ENCODE measurements at places on chromosomes 7 and 10.
A peak's percentile ranks its signal among the peaks of the same experiment; 100 is the strongest.

- no peak for DNase-seq
These were observed 66.6 kb downstream of the CAV1 start for GRCh38 chr7:116591202-116592040.

DNA sequence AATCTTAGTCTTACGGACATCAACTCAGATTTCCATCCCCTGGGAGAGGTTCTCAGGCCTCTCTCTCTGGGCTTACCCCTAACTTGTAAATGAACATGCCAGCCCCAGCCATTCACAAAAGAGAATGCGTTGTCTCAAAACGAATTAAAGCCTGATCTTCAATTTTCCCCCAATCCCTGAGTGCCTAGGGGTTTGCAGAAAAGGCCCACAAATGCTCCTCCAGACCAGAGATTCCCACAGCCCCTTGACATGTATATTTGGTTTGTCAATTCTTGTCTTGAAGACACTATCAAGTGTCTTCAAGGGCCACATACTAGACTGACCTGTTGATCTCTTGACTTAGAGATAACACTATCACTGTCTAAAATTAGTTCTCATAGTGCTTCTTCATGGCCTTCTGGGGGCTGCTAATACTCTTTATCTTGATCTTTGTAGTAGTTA, 11.9 kb upstream of the HOXA13 start:
- DNase-seq, result no peak

GRCh38 chr10:31582365-31583052, 263.5 kb downstream of the ZEB1 start:
- DNase-seq, result no peak

GRCh38 chr7:158689488-158689887, 15.1 kb downstream of the NCAPG2 start:
- DNase-seq, result no peak

DNA sequence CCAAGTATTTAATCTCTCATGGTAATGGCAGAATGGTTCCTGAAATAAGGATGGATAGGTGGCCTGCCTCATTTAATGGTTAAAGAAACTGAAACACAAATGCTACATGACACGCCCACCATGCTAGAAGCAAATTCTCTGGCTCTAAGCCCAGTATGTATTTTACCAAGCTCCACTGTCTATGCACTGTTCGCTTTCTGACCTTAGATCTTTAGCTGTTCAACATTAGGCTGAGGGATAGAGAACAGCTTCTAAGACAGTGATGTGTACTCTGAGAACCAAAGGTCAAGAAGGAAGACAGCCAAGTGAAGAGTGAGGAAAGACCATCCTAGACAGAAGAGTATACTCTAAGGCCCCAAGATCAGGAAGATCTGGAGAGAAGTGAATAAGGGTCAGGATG, 26.6 kb downstream of the FAM3C start:
- no peak for DNase-seq

DNA sequence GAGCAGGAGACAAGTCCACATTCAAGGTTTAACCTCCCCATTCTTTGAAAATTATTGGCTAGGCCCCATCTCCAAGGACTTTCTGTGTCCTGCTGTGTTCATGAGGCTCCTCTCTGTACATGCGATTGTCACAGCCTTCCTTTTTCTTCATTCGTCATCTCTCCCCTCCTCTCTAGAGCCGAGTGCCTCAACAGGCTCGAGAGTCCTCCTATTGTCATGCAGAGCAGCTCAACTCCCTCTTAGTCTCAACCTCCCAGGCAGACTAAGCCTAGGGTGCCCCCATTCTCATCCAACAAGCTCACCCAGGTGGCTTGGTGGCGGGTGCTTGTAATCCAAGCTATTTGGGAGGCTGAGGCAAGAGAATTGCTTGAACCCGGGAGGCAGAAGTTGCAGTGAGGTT, 35.1 kb upstream of the SAMD8 start:
- no peak for DNase-seq

DNA sequence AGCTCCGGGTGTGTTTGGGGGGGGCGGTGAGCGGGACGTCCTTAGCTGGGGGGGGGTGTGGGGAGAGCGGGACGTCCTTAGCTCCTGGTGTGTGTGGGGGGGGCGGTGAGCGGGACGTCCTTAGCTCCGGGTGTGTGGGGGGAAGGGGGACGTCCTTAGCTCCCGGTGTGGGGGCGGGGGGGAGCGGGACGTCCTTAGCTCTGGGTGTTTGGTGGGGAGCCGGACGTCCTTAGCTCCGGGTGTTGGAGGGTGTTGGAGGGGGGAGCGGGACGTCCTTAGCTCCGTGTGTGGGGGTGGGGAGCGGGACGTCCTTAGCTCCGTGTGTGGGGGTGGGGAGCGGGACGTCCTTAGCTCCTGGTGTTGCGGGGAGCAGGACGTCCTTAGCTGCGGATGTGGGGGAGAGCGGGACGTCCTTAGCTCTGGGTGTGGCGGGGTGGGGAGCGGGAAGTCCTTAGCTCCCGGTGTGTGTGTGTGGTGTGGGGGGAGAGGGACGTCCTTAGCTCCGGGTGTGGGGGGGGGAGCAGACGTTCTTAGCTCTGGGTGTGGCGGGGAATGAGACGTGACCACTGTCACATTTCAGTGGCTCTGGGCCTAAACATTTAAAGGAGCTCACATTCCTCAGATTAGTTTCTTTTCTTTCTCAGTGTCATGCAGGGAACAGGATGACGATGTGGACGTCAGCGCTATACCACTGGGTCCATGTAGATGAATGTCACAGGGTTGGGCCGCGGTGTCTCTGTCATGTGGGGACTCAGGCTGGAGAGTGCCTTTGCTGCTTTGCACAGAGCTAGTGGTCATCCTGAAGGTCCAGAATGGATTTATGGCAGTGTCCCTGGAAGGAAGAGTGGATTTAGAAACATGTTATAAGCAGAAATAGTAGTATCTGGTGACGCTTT, 7.5 kb downstream of the DYNC2I1 start:
- DNase-seq, result no peak

DNA sequence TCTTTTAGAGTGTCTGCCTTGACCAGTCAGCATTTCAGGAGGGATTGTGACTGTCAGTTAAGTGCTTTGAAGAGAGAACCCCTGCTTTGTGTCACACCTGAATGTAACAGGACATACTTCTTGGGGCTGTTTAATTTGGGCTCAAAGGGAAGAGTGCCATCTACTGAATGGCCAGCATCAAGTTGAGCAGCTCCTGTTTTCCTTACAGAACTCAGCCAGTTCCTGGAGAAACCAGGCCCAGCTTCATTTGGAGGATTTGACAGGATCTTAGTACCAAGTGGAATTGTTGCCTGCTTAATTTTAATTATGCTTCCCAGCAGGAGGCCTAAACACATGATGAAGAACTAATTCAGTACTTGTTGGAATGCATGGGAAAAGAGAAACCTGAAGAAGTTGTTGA, 8.3 kb downstream of the ADD3 start:
- no peak for DNase-seq

- no peak for DNase-seq
These were observed 57.1 kb upstream of the KMT2E start for GRCh38 chr7:104956753-104957450.

DNA sequence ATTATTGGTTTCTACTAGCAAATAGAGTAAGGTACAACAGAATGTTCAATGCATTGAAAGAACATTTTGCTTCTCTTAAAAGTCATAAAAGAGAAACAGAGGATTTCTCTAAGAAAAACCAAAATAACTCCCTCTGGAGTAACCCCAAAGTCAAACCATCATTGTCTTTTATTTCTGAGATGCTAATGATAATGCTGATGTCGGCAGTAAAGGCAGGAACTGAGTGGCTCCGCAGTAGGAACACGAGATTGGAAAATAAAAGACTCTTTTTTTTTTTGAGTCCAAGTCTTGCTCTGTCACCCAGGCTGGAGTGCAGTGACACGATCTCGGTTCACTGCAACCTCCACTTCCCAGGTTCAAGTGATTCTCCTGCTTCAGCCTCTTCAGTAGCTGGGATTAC, 2.7 kb upstream of the USP54 start:
- DNase-seq, result no peak

DNA sequence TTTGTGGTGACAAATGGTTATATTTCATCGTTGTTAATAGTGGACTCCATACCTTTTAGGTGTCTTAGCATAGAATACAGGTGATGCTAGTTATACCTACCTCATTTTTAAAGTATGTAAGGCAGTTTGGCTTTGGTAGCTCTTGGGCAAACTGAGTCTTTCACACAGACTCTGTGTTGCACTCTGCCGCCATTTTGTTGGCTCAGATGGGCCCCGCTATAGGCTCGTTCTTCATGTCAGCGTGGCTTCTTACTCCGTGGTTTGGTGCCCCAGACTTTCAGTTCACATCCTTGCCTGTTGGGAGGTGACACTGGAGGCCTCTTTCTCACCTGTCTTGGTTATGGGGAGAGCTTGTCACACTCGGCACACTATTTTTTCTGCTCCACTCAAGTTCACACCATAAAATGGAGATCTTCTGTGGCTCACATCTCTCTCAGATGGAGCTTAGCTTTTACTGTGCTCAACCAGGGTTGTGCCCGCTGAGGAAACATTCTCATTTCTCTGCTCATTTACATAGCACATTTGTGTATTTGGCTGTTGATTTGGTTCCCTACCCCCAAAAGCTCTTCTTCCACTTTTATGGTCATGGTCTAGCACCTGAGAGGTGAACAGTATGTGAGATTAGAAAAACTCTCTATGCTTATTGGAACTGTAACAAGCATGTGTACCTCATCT, 178.5 kb downstream of the ARID5B start:
- no peak for DNase-seq

DNA sequence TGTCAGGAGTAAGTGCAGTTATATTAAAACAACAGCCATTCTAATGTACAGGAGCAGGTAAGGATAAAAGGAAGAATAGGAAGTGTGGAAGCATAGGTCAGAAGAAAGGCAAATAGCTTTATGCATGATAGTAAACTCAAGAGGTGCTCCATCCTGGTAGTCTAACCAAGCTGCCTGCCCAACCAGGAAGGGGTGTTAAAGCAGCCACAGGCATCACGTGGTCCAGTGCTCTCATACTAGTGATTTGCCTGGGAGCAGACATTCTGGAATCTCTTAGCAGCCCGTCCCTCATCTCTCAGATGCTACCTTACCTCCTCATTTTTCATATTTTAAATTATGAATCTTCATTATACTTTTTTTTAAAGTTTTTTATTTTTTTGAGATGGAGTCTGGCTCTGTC, 18.5 kb downstream of the ABRAXAS2 start:
- no peak for DNase-seq

- no peak for DNase-seq
These were observed 117.4 kb upstream of the POM121L12 start for GRCh38 chr7:52917982-52918578.

GRCh38 chr7:99267481-99267840, 5.2 kb upstream of the MYH16 start:
- DNase-seq, result no peak

DNA sequence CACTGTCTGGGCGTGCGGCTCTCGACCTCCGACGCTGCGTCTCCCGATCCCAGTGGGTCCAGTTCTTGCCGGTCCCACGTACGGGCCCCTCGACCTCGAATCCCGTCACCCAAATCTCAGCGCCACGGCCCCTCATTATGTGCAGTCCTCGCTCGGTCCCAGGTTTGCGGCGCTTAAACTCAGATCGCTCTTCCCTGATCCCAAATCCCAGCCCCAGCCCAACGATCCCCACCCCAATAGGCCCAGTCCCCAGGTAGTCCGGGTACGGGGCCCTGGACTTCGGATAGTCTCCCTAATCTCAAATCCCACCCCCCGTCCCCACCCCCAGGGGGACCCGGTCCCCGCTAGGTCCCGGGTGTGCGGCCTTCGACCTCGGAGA, 666 bp downstream of the HNRNPF start:
- no peak for DNase-seq

- no peak for DNase-seq
These were observed 149.5 kb downstream of the PLCE1 start for GRCh38 chr10:94143261-94143660.

- DNase-seq, result no peak
These were observed 7.5 kb upstream of the ZKSCAN1 start for GRCh38 chr7:100007887-100008286.

DNA sequence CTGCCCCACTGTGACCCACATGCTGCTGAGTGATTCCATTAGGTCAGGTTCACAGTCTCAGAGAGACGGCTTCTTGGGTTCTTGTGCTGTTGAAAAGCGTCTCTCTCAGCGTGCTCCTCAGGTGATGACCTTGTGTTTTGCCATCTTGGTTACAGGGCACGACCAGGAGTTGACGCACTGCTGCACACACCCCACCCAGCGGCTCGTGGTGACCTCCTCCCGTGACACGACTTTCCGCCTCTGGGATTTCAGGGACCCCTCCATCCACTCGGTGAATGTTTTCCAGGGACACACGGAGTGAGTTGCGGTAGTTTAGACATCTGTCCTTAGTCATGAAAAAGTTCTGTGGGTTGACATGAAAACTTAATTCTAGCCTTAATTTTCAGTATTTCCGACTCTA, 48.8 kb downstream of the WDR37 start:
- DNase-seq, result no peak

- DNase-seq, result peak; percentile 26
These were observed 11.5 kb downstream of the CLRN3 start for GRCh38 chr10:127881262-127881661.

GRCh38 chr7:149820622-149821190, 17.5 kb upstream of the ZNF862 start:
- DNase-seq, result no peak
